ENCODE measurements at places on chromosomes 7 and 10. TPM values are rescaled to one million over a fixed set of nuclear protein-coding genes. Genes with fewer than 3 reads are reported as not detected.

IL2RA gene
- total RNA-seq: not detected

PDIA4 gene
- 507 TPM for total RNA-seq

IL6 gene
- total RNA-seq: 16.3 TPM

TMEM140 gene
- total RNA-seq: 22.3 TPM

UBE2D4 gene
- total RNA-seq: 7.4 TPM

PIP gene
- not detected for total RNA-seq

VSTM4 gene
- total RNA-seq: under 0.01 TPM

EPC1 gene
- 10.6 TPM for total RNA-seq

KLF14 gene
- total RNA-seq: 0.15 TPM

CTAGE8 gene
- 0.15 TPM for total RNA-seq

INA gene
- total RNA-seq: under 0.01 TPM

CFTR gene
- total RNA-seq: not detected

PKD2L1 gene
- not detected for total RNA-seq

PPIA gene
- total RNA-seq: 4,627 TPM

HMX3 gene
- total RNA-seq: not detected

PNLIPRP2 gene
- total RNA-seq: not detected

CADPS2 gene
- total RNA-seq: 47.7 TPM

OR13A1 gene
- total RNA-seq: not detected

GIMAP8 gene
- 104 TPM for total RNA-seq

SPDYE5 gene
- not detected for total RNA-seq

H2BK1 gene
- not detected for total RNA-seq

CPA2 gene
- not detected for total RNA-seq
